H9 (cell line): ENCODE measurements at places on chromosomes 7 and 10. TPM values are rescaled to one million over a fixed set of nuclear protein-coding genes. Genes with fewer than 3 reads are reported as not detected.

DNA sequence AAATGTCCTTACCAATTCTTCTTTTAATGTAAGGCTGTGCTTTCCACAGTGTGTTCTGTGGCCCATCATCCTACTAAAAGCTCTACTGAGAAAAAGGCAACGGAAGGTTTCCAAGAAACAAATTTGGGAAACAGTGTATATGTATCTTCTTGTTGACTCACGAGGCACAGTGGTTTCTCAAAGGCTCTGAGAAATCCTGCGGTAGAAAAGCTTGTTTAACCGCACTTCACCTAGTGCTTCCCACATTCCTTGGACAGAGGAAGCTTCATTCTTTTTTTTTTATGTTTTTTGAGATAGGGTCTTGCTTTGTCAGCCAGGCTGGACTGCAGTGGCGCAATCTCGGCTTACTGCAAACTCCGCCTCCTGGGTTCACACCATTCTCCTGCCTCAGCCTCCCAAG, 84.5 kb downstream of the TACC2 start:
- no peaks in the 10 kb centered on the region for H3K36me3 ChIP-seq
- no peaks in the 10 kb centered on the region for H3K4me1 ChIP-seq
- DNase-seq = no peak
- H3K27ac ChIP-seq = no peak overlapping the region
- no peak overlapping the region for H3K4me3 ChIP-seq

MYO3A gene
- 4.3 and 4.9 TPM in 2 replicates for total RNA-seq

DNA sequence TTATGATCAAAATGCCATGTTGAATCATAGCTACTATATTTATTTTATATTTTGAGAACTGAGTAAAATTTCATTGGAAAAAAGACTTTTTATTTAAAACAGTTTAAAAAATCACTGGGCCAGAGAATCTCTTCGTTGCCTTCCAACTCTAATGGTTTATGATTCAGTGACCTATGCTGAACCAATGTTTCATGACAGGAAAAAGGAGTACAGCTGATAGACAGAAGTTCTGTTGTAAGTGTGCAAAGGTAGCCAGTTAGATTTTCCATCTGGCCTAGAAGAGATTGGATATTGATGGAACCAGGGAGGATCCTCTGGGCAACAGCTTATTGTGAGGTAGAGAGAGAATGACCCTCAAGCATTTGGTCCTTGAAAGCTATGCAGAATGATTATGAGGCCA, 745.8 kb downstream of the SUGCT start:
- DNase-seq = no peak
- no peak overlapping the region for H3K4me3 ChIP-seq
- H3K27ac ChIP-seq = no peak overlapping the region
- H3K36me3 ChIP-seq = no peaks in the 10 kb centered on the region

- DNase-seq = no peak
- H3K4me3 ChIP-seq = no peak overlapping the region
- no peaks in the 10 kb centered on the region for H3K27me3 ChIP-seq
Observed at GRCh38 chr10:59752278-59752940, 846 bp downstream of the MRLN start.

GRCh38 chr7:1220000-1220726, 12.5 kb upstream of the UNCX start:
- no peak overlapping the region for H3K27ac ChIP-seq
- no peak for DNase-seq
- H3K27me3 ChIP-seq = peaks cover 26% of the 10 kb centered on the region
- no peaks in the 10 kb centered on the region for H3K4me1 ChIP-seq
- H3K36me3 ChIP-seq = no peaks in the 10 kb centered on the region
- no peak overlapping the region for H3K4me3 ChIP-seq

HIP1 gene
- total RNA-seq = 82.7 and 87.5 TPM in 2 replicates

- no peaks in the 10 kb centered on the region for H3K4me1 ChIP-seq
- DNase-seq = no peak
- no peaks in the 10 kb centered on the region for H3K27me3 ChIP-seq
Observed at GRCh38 chr10:70418229-70418628, 14.3 kb downstream of the EIF4EBP2 start.

- no peaks in the 10 kb centered on the region for H3K27me3 ChIP-seq
- H3K36me3 ChIP-seq = no peaks in the 10 kb centered on the region; the same call in 1 of the 2 replicates
- no peak overlapping the region for H3K27ac ChIP-seq
- peaks cover 7% of the 10 kb centered on the region; the same call in 1 of the 2 replicates for H3K4me1 ChIP-seq
- H3K4me3 ChIP-seq = no peak overlapping the region
- no peak for DNase-seq
Observed at GRCh38 chr10:29643771-29644501, 9.2 kb upstream of the SVIL start.

DNA sequence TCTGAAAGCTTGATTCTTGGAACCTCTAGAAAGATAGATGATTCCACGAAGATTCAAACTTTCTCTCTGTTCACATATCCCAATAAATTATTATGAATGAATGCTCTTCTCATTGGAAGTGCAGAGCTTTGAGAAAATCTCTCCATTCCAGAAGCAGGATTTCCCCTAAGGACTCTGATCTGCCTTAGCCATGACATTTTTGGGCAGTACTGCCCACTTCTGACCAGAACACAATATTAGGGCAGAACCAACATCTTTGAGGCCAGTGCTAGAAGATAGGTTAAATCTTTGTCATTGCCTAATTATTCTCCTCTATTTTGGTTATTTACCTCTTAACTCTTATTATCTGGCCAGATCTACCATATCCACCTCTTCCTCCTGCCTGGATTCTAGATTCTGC, 49.9 kb downstream of the ARMC3 start:
- H3K27ac ChIP-seq = no peak overlapping the region
- H3K36me3 ChIP-seq = no peaks in the 10 kb centered on the region
- DNase-seq = no peak
- no peaks in the 10 kb centered on the region; the same call in 1 of the 2 replicates for H3K4me1 ChIP-seq
- no peak overlapping the region for H3K4me3 ChIP-seq
- no peaks in the 10 kb centered on the region; the same call in 1 of the 2 replicates for H3K27me3 ChIP-seq

- DNase-seq = no peak
- H3K4me3 ChIP-seq = no peak overlapping the region
- H3K27me3 ChIP-seq = no peaks in the 10 kb centered on the region
- no peaks in the 10 kb centered on the region for H3K4me1 ChIP-seq
- H3K27ac ChIP-seq = no peak overlapping the region
Observed at GRCh38 chr7:5774790-5775189, 6.7 kb downstream of the RNF216 start.

GRCh38 chr10:92787557-92788152, 60.7 kb upstream of the EXOC6 start:
- H3K4me1 ChIP-seq = peaks cover 5% of the 10 kb centered on the region; the same call in 1 of the 2 replicates
- no peaks in the 10 kb centered on the region for H3K36me3 ChIP-seq
- no peaks in the 10 kb centered on the region for H3K27me3 ChIP-seq
- H3K4me3 ChIP-seq = no peak overlapping the region; the same call in 2 of the 3 replicates
- peak; percentile 72 for DNase-seq
- no peak overlapping the region for H3K27ac ChIP-seq

- no peak overlapping the region for H3K27ac ChIP-seq
- H3K4me1 ChIP-seq = no peaks in the 10 kb centered on the region
- DNase-seq = peak; percentile 72
- peaks cover 2% of the 10 kb centered on the region; the same call in 1 of the 2 replicates for H3K27me3 ChIP-seq
- peak overlapping the region; percentile 14; the same call in 1 of the 2 replicates for H3K4me3 ChIP-seq
Observed at GRCh38 chr7:151705636-151706276, 171.2 kb downstream of the PRKAG2 start.

GRCh38 chr7:108234971-108235450, 104.8 kb upstream of the LAMB4 start:
- no peaks in the 10 kb centered on the region for H3K27me3 ChIP-seq
- peaks cover 12% of the 10 kb centered on the region for H3K4me1 ChIP-seq
- no peak overlapping the region for H3K27ac ChIP-seq
- H3K36me3 ChIP-seq = no peaks in the 10 kb centered on the region
- DNase-seq = no peak

DNA sequence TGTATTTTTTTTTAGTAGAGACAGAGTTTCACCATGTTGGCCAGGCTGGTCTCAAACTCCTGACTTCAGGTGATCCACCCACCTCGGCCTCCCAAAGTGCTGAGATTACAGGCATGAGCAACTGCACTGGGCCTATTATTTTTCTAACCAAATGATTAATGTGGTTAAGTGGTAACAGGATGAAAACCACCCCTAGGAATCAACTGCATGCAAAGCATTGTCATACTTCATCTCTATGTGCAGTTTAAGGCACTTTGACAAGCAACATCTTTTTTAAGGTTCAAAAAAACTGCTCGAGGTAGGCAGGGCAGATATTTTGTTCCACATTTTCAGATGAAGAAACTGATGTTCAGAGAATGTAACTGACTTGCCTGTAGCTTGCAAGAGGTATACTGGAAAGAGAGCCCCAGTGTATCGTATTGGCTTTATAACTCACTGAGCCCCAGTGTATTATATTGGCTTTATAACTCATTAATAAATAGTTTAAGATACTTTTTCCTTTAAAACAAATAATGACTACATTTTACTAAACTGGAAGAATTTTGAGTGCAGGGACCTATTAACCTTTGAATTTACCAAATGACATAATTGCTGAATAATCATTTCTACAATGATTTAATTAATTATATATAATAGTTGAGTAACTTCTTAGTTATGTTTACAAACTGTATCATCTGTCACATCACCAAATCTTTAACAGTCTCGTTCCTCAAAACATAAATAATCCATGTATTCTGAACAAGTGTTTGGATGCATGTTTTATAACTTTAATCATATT, 38.1 kb downstream of the RTKN2 start:
- H3K27ac ChIP-seq = no peak overlapping the region
- no peaks in the 10 kb centered on the region for H3K27me3 ChIP-seq
- no peak for DNase-seq

- H3K27me3 ChIP-seq = no peaks in the 10 kb centered on the region
- H3K4me1 ChIP-seq = peaks cover 6% of the 10 kb centered on the region; the same call in 1 of the 2 replicates
- H3K4me3 ChIP-seq = no peak overlapping the region
- no peaks in the 10 kb centered on the region for H3K36me3 ChIP-seq
- DNase-seq = no peak
Observed at GRCh38 chr10:120803972-120804371, 47.2 kb upstream of the WDR11 start.

DNA sequence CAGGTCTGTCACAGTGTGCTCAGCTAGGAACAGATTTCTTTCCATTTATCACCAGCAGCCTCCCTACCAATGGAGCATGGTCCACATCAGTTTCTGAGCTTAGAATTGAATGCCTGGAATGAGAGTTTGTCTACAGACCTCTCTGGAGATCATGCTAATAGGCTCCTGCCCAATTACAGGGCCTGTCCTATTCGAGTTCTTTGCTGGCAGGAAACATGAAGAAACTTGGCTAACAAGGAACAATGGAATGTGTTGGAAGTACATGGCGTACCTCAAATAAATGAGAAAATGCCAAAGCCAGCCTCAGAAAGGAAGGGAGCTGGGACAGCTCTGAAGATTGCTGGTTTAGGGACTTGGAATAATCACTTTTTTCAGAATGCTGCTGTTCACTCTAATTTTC, 186.0 kb upstream of the AKR1E2 start:
- H3K4me3 ChIP-seq = no peak overlapping the region
- H3K4me1 ChIP-seq = no peaks in the 10 kb centered on the region; the same call in 1 of the 2 replicates
- H3K36me3 ChIP-seq = no peaks in the 10 kb centered on the region
- no peaks in the 10 kb centered on the region for H3K27me3 ChIP-seq
- no peak for DNase-seq

DNA sequence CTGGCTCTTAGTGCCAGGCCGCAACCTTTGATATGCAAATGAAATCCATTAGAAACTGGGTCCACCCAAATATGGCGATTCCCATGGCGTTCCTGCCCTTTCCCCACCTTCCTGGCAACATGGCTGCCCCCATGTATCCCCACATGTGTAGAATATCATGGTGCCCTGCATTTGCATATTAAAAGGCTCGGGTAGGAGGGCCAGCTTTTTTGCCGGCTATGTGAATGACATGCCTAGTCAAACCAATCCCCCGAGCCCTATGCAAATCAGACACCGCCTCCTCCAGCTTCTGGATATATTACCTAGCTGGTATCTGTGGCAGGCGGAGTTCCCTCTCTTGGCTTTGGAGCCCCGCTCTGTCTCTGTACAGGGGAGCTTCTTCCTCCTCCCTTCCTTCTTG, 18.3 kb downstream of the MMS19 start:
- peaks cover 4% of the 10 kb centered on the region; the same call in 1 of the 2 replicates for H3K4me1 ChIP-seq
- H3K4me3 ChIP-seq = peak overlapping the region; percentile 33; the same call in 1 of the 3 replicates
- peaks cover 51% of the 10 kb centered on the region for H3K36me3 ChIP-seq
- no peaks in the 10 kb centered on the region for H3K27me3 ChIP-seq
- DNase-seq = peak; percentile 98

DNA sequence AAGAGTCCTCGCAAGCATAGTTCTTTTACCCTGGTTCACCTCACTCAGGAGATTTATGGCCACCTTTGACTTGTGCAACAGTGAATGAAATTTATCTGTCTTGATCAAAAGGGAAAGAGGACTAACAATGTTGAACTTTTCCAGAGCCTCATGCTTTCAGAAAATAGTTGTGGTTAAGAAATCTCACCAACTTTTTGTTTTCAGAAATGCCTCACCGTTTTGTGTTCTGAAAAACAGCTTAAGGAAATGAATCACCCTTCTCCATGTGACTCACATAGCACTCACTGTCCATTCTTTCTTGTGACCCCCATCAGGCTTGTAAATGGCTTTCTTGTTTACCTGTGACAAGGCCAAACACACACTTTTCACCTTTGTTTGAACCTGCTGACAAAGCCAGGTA, 148.6 kb upstream of the FAM3C start:
- no peak overlapping the region for H3K4me3 ChIP-seq
- no peak for DNase-seq
- no peaks in the 10 kb centered on the region for H3K4me1 ChIP-seq
- no peaks in the 10 kb centered on the region for H3K27me3 ChIP-seq
- no peak overlapping the region for H3K27ac ChIP-seq
- peaks cover 3% of the 10 kb centered on the region; the same call in 2 of the 3 replicates for H3K36me3 ChIP-seq

DNA sequence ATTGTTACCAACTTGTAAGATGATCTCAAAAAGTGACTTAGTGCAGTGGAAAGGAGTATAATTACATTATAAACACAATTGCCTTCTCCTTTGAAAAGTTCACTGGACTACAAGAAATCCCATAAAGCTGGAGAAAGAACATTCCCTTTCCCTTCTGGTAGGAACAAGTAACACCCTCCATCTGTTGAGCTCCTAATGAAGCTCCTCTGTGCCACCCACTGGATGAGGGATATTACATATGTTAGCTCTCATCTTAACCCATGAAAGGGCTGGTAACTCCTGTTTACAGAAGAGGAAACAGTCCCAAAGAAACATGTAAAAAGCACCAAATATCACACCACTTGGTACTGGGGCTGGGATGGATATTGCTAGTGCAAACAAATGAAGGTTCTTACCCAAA, 8.1 kb downstream of the PGAM1 start:
- H3K27ac ChIP-seq = no peak overlapping the region
- H3K4me3 ChIP-seq = no peak overlapping the region
- peaks cover 81% of the 10 kb centered on the region for H3K36me3 ChIP-seq
- H3K27me3 ChIP-seq = no peaks in the 10 kb centered on the region
- no peaks in the 10 kb centered on the region for H3K4me1 ChIP-seq

GRCh38 chr7:80070391-80070790, 64.2 kb upstream of the GNAI1 start:
- no peak overlapping the region for H3K27ac ChIP-seq
- no peak overlapping the region for H3K4me3 ChIP-seq
- H3K27me3 ChIP-seq = no peaks in the 10 kb centered on the region
- no peak for DNase-seq
- peaks cover 18% of the 10 kb centered on the region for H3K36me3 ChIP-seq
- H3K4me1 ChIP-seq = no peaks in the 10 kb centered on the region

H2BK1 gene
- 0.97 TPM in 1 of 2 replicates, not detected in the other for total RNA-seq
